ENCODE measurements at places on chromosomes 7 and 10. TPM values are rescaled to one million over a fixed set of nuclear protein-coding genes. Genes with fewer than 3 reads are reported as not detected.

- no peak for DNase-seq
- H3K36me3 ChIP-seq, result no peaks in the 10 kb centered on the region
- no peaks in the 10 kb centered on the region for H3K27me3 ChIP-seq
- no peaks in the 10 kb centered on the region for H3K4me1 ChIP-seq
These were observed 226.2 kb downstream of the POLR1F start for GRCh38 chr7:19482628-19483027.

GRCh38 chr10:103845972-103846371 lies 9.4 kb downstream of the SH3PXD2A start:
- no peaks in the 10 kb centered on the region for H3K27me3 ChIP-seq
- peaks cover 41% of the 10 kb centered on the region for H3K4me1 ChIP-seq
- H3K27ac ChIP-seq, result no peak overlapping the region

GRCh38 chr7:158042156-158042880 lies 545.3 kb downstream of the PTPRN2 start:
- DNase-seq, result no peak
- H3K27me3 ChIP-seq, result no peaks in the 10 kb centered on the region
- no peak overlapping the region for H3K27ac ChIP-seq
- H3K4me1 ChIP-seq, result no peaks in the 10 kb centered on the region
- H3K36me3 ChIP-seq, result no peaks in the 10 kb centered on the region

GRCh38 chr7:30322271-30323005 lies 38.0 kb downstream of the ZNRF2 start:
- H3K27ac ChIP-seq, result peak overlapping the region; percentile 38
- no peaks in the 10 kb centered on the region for H3K27me3 ChIP-seq
- DNase-seq, result peak; percentile 69
- H3K4me3 ChIP-seq, result peak overlapping the region; percentile 74
- no peaks in the 10 kb centered on the region for H3K36me3 ChIP-seq

GRCh38 chr7:130734815-130735716 lies 1.1 kb upstream of the KLF14 start:
- DNase-seq, result no peak
- H3K4me1 ChIP-seq, result peaks cover 5% of the 10 kb centered on the region
- H3K27ac ChIP-seq, result peak overlapping the region; percentile 11
- H3K36me3 ChIP-seq, result no peaks in the 10 kb centered on the region

- no peak overlapping the region for H3K4me3 ChIP-seq
- DNase-seq, result no peak
- no peaks in the 10 kb centered on the region for H3K4me1 ChIP-seq
- no peak overlapping the region for H3K27ac ChIP-seq
These were observed 580.1 kb downstream of the CCSER2 start for GRCh38 chr10:84908491-84908890.

DNA sequence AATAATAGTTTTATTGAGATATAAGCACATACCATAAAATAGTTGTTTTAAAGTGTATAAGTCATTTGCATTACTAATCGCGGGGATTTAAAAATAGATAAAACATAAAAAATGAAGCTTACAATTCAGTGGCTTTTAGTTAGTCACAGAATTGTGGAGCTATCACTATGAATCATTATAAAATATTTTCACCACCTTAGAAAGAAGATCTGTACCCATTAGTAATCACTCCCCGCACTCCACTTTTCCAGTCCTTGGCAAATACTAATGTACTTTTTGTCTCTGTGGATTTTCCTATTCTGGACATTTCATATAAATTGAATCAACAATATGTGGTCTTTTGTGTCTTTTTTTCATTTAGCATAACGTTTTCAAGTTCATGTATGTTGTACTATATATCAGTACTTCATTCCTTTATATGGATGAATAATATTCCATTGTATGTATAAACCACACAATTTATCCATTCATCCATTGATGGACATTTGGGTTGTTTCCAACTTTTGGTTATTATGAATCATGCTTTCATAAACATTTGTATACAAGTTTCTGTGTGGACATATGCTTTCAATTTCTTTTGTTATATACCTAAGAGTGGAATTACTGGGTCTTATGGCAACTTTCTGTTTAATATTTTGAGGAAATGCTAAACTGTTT lies 162.5 kb downstream of the MAGI2 start:
- no peaks in the 10 kb centered on the region for H3K36me3 ChIP-seq
- peak overlapping the region; percentile 32 for H3K27ac ChIP-seq
- H3K27me3 ChIP-seq, result no peaks in the 10 kb centered on the region
- peak overlapping the region; percentile 17 for H3K4me3 ChIP-seq

GRCh38 chr10:19946791-19947190 lies 130.6 kb downstream of the PLXDC2 start:
- H3K27me3 ChIP-seq, result no peaks in the 10 kb centered on the region
- no peaks in the 10 kb centered on the region for H3K4me1 ChIP-seq
- H3K27ac ChIP-seq, result no peak overlapping the region
- no peak overlapping the region for H3K4me3 ChIP-seq

GRCh38 chr10:84343831-84344230 lies 15.4 kb downstream of the CCSER2 start:
- H3K4me1 ChIP-seq, result peaks cover 15% of the 10 kb centered on the region
- no peak for DNase-seq
- H3K4me3 ChIP-seq, result no peak overlapping the region
- no peaks in the 10 kb centered on the region for H3K36me3 ChIP-seq
- H3K27ac ChIP-seq, result no peak overlapping the region

- H3K27ac ChIP-seq, result no peak overlapping the region
- H3K4me3 ChIP-seq, result no peak overlapping the region
- no peak for DNase-seq
- no peaks in the 10 kb centered on the region for H3K36me3 ChIP-seq
- no peaks in the 10 kb centered on the region for H3K27me3 ChIP-seq
These were observed 132.8 kb downstream of the TCERG1L start for GRCh38 chr10:131178521-131179331.

DNA sequence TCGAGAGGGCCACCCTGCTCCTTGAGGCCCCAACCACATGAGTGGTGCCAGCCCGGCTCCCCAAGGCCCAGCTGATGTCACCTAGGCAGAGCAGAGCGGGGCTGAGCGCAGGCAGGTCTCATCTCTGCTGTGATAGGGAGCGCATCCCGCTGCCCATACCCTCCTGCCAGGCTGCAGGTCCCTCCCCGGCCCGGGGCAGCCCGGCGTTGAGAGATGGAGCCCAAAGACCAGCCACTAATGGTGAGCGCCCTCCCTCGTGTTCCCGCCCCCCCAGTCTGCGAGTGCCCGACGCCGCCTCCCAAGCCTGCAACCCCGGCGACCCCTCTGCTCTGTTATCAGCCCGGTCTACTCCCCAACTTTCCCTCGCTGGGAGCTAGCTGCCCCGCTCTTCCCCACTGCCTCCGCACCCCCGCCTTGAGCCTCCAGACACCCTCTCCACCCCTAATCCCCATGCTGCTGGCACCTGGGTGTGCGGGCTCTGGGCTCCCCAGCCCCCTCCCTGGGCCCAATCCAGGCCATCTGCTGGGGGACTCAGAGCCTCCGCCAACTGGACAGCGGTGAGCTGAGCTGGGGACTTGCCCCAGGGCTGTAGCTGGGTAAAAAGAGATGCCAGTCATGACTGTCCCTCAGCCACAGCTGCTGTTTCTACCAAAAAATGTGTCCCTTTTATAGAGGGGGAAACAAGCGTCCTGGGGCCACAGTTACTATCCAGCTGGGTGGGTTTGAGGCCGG lies 19.7 kb upstream of the CHST12 start:
- H3K27ac ChIP-seq, result no peak overlapping the region
- DNase-seq, result no peak
- H3K4me3 ChIP-seq, result no peak overlapping the region
- peaks cover 5% of the 10 kb centered on the region for H3K36me3 ChIP-seq
- no peaks in the 10 kb centered on the region for H3K4me1 ChIP-seq
- H3K27me3 ChIP-seq, result no peaks in the 10 kb centered on the region

GRCh38 chr7:126303926-126304325 lies 948.8 kb downstream of the GRM8 start:
- no peak for DNase-seq
- no peaks in the 10 kb centered on the region for H3K4me1 ChIP-seq
- no peaks in the 10 kb centered on the region for H3K27me3 ChIP-seq
- no peaks in the 10 kb centered on the region for H3K36me3 ChIP-seq
- no peak overlapping the region for H3K4me3 ChIP-seq

GRCh38 chr7:131032786-131033185 lies 294.9 kb upstream of the MKLN1 start:
- H3K4me3 ChIP-seq, result no peak overlapping the region
- no peaks in the 10 kb centered on the region for H3K27me3 ChIP-seq
- DNase-seq, result no peak
- H3K27ac ChIP-seq, result no peak overlapping the region
- H3K4me1 ChIP-seq, result peaks cover 21% of the 10 kb centered on the region

GRCh38 chr7:14924398-14924797 lies 21.8 kb upstream of the DGKB start:
- peak overlapping the region; percentile 40 for H3K4me3 ChIP-seq
- peaks cover 6% of the 10 kb centered on the region for H3K4me1 ChIP-seq
- no peaks in the 10 kb centered on the region for H3K27me3 ChIP-seq
- DNase-seq, result peak; percentile 59
- H3K27ac ChIP-seq, result no peak overlapping the region
- H3K36me3 ChIP-seq, result no peaks in the 10 kb centered on the region

- H3K27ac ChIP-seq, result no peak overlapping the region
- H3K4me1 ChIP-seq, result no peaks in the 10 kb centered on the region
- DNase-seq, result no peak
- no peaks in the 10 kb centered on the region for H3K36me3 ChIP-seq
These were observed 42.4 kb upstream of the PRKAR2B start for GRCh38 chr7:107002126-107002525.

DNA sequence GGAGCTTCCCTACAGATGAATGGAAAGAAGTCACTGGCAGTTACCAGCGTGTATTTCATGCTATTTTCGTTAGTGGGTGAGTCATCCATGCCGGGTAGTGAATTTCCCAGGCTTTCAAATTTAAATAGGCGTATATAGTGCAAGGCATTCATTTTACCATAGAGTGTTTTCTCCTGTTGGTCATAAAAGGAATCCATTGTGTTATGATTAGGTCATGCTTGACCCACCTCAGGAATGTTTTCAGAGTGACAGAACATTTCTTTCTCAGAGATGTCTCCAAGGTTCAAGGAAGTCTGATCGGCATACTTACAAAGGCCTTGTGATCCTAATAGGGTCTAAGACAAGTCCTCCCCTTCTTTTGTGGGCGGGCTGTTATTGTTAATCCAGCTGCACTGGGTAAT lies 110.7 kb downstream of the AKR1D1 start:
- H3K4me1 ChIP-seq, result no peaks in the 10 kb centered on the region
- DNase-seq, result peak; percentile 35
- H3K36me3 ChIP-seq, result no peaks in the 10 kb centered on the region
- H3K27ac ChIP-seq, result no peak overlapping the region
- no peaks in the 10 kb centered on the region for H3K27me3 ChIP-seq

DNA sequence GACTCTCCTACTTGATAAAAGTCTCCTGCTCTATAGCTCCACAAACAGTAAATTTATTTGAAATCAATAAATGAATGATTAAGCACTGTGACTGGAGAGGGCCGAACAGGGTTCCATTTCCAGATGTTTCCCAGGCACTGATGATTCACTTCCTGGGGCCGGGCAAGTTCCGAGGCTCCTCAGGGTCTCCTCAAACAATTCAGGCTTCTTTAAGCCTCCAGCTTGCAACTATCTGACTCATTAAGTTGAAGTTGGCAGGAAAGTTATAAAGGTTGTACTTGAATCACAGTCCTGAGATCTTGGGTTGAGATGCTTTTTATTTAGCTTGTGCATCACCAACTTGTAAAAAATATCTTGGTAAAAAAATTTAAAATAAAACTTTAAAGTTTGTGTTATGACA lies 612.9 kb downstream of the DNAJB6 start:
- no peaks in the 10 kb centered on the region for H3K27me3 ChIP-seq
- no peaks in the 10 kb centered on the region for H3K4me1 ChIP-seq

DNA sequence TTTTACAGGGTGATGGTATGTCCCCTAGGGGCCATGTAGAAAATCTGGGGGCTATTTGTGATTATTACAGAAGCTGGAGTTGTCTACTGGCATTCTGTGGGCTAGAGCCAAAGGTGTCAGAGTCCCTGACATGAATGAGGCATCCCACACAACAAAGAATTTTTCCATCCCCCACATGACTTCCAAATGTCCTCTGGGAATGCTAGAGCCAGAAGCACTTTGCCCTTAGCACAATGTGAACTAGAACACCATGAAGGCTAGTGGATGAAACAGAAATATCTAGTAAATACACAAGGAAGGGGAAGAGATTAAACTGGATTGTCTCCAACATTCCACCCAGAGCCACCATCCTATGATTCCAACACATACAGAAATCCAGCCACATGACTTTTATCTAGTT lies 46.9 kb downstream of the FAM13C start:
- H3K4me1 ChIP-seq, result no peaks in the 10 kb centered on the region
- DNase-seq, result no peak
- no peaks in the 10 kb centered on the region for H3K36me3 ChIP-seq
- H3K27me3 ChIP-seq, result no peaks in the 10 kb centered on the region

DNA sequence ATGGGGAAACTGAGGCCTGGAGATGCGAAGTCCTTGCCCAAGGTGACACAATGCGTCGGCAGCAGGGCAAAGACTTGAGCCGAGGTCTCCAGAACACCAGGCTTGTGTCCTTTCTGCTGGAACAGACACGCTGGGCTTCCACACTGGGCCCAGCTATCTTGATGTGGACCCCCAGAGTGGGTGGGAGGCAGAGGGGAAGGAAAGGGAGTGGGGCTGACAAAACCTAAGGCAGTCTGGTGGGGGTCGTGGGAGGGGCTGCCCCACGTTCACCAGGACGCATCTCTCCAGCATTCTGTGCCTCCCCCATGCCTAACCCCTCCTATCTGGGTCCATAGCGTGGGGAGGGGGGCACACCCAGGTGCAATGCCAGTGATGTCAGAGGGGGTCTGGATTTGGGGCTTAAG lies 38.1 kb downstream of the PPIF start:
- no peak overlapping the region for H3K27ac ChIP-seq
- H3K36me3 ChIP-seq, result no peaks in the 10 kb centered on the region
- H3K27me3 ChIP-seq, result no peaks in the 10 kb centered on the region

- no peak overlapping the region for H3K4me3 ChIP-seq
- H3K4me1 ChIP-seq, result no peaks in the 10 kb centered on the region
- H3K27me3 ChIP-seq, result no peaks in the 10 kb centered on the region
- H3K27ac ChIP-seq, result no peak overlapping the region
- no peak for DNase-seq
These were observed 21.1 kb downstream of the SCART1 start for GRCh38 chr10:133474665-133475424.

The VWDE gene
- total RNA-seq, result not detected

The TMEM270 gene
- total RNA-seq, result not detected

The PSMC2 gene
- total RNA-seq, result 118 TPM

The AEBP1 gene
- total RNA-seq, result 53.0 TPM

The RPP38 gene
- total RNA-seq, result 8.0 TPM

The PCLO gene
- total RNA-seq, result not detected

The LIMK1 gene
- 30.0 TPM for total RNA-seq

The CCAR1 gene
- 37.9 TPM for total RNA-seq

The VIM gene
- 10,466 TPM for total RNA-seq

The CCDC146 gene
- 0.89 TPM for total RNA-seq

The NEURL1 gene
- total RNA-seq, result 0.63 TPM

The RADIL gene
- total RNA-seq, result 0.13 TPM

The NEUROG3 gene
- not detected for total RNA-seq

The SPDYE5 gene
- not detected for total RNA-seq

The FFAR4 gene
- not detected for total RNA-seq

The C10orf95 gene
- total RNA-seq, result not detected

The SLC37A3 gene
- 64.5 TPM for total RNA-seq

The ZSCAN25 gene
- 9.7 TPM for total RNA-seq
